Right atrium auricular region (tissue), 2 donors: ENCODE measurements at places on chromosomes 5 and 9. TPM values are rescaled to one million over a fixed set of nuclear protein-coding genes. Genes with fewer than 3 reads are reported as not detected.
A peak's percentile ranks its signal among the peaks of the same experiment; 100 is the strongest.

DNA sequence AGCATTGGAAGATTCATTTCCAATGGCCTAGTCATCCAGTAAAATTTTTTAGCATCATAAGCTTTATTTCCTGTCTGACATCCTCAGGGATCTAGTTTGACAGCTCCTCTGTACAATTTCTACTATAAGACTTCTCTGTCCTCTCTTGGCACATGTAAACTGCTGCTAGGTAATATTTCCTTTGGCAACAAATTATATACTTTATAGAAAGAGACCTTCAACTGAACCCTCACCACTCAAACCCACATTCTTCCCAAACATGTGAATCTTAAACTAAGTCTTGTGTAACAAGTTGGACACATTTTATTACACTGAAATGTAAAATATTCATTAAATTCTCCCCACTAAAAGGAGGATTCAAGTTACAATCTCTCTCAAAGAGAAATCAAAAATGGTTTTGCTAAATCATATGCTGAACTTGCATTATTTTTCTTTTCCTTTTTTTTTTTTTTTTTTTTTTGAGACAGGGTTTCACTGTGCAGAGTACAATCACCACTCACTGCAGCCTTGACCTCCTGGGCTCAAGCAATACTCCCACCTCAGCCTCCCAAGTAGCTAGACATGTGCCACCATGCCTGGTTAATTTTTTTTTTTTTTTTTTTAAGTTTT lies 36.9 kb downstream of the SCAI start:
- no peaks in the 10 kb centered on the region for H3K27me3 ChIP-seq
- H3K4me3 ChIP-seq: no peak overlapping the region
- no peak overlapping the region for H3K27ac ChIP-seq
- H3K36me3 ChIP-seq: no peaks in the 10 kb centered on the region

UGT3A1 gene
- not detected for total RNA-seq

- no peak overlapping the region for H3K4me3 ChIP-seq
- no peak for DNase-seq
- H3K36me3 ChIP-seq: no peaks in the 10 kb centered on the region
- no peaks in the 10 kb centered on the region for H3K27me3 ChIP-seq
- no peaks in the 10 kb centered on the region for H3K4me1 ChIP-seq
These were observed 247.3 kb upstream of the TAS2R1 start for GRCh38 chr5:9877488-9877887.

NDUFA8 gene
- total RNA-seq: 236 TPM

SPATA31D4 gene
- not detected for total RNA-seq

PLEKHG4B gene
- 0.48 TPM for total RNA-seq

DNA sequence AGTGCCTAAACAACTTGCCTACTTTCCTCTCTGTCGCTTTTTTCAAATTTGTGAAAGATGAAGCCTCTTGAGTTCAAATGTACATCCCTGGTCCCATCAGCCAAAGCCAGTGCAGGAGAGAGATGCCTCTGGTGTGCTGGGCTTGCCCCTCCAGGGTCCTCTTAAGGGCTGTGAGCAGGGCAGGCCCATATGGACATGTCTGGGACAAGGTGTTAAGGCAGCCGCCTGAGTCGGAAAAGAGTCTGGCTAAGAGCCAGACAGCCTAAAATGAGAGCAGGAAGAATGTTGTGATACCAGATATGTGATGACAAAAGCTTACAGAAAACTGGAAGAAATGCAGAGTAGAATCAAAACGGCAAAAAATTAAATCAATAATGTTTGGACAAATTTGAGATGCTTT lies 72.5 kb downstream of the APTX start:
- no peak overlapping the region for H3K4me3 ChIP-seq
- no peaks in the 10 kb centered on the region for H3K27me3 ChIP-seq
- H3K36me3 ChIP-seq: no peaks in the 10 kb centered on the region
- H3K27ac ChIP-seq: no peak overlapping the region
- no peak for DNase-seq

- no peaks in the 10 kb centered on the region for H3K4me1 ChIP-seq
- no peak overlapping the region for H3K27ac ChIP-seq
- no peak overlapping the region for H3K4me3 ChIP-seq
- DNase-seq: no peak
- H3K36me3 ChIP-seq: no peaks in the 10 kb centered on the region
These were observed 69.3 kb downstream of the OLFM1 start for GRCh38 chr9:135156525-135157510.

DNA sequence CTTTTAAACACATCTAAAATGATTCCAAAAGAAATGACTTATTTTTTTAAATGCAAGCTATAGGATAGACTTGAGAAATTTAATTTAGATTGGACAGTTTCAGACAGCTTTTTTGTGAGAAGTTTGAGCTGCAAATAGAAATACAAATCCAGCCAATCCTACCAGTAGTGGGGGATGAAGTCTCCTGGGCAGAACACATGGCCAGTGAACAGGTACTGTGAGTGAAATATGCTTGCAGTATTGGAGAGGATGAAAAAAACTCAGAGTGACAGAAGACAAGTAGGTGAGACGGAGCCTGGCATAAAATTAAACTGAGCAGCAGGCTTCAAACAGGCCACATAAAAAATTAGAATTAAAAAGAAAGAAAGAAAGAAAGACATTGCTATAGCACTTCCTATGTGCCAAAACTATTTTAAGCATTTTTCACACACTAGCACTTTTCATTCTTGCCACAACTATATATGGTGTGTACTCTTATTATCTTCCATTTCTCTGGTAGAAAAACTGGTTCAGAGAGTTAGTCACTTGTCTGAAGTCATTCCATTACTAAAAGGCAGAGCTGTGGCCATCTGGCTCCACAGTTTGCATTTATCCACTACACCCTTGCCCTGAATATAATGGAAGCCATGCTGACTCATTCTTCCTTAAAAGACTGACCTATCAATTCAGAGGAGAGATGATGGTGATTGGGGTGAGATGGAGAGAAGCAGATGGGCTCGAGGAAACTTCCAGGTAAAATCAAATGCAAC lies 310.2 kb upstream of the CTNND2 start:
- no peak overlapping the region for H3K4me3 ChIP-seq
- no peaks in the 10 kb centered on the region for H3K36me3 ChIP-seq
- DNase-seq: no peak
- H3K4me1 ChIP-seq: no peaks in the 10 kb centered on the region

- DNase-seq: no peak
- no peaks in the 10 kb centered on the region for H3K27me3 ChIP-seq
- peaks cover 47% of the 10 kb centered on the region for H3K4me1 ChIP-seq
- no peak overlapping the region for H3K4me3 ChIP-seq
These were observed 14.9 kb downstream of the COL5A1 start for GRCh38 chr9:134656334-134657006.

DNA sequence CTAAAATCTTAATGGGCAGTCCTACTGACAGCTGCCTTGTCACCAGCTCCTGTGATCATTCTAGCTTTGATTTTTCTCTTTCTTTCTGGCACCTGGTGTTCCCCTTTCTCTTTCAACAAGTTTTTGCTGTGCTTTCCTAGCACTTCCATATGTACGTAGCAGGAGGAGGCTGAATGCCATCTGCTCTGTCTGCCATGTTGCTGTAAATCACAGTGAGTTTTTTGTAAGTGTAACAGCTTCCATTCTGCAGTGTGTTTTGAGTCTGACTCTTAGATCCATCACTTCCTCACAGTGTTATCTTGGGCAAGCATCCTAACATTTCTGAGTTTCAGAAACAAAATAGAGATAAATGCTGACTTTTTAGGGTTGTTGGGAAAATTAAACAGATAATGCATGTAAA lies 247.9 kb downstream of the DOCK8 start:
- H3K4me3 ChIP-seq: no peak overlapping the region
- no peaks in the 10 kb centered on the region for H3K36me3 ChIP-seq
- no peak for DNase-seq
- no peaks in the 10 kb centered on the region for H3K4me1 ChIP-seq
- no peak overlapping the region for H3K27ac ChIP-seq

GRCh38 chr9:135473972-135474543 lies 5.5 kb upstream of the PPP1R26 start:
- peaks cover 10% of the 10 kb centered on the region for H3K4me1 ChIP-seq
- H3K27ac ChIP-seq: no peak overlapping the region
- H3K4me3 ChIP-seq: no peak overlapping the region

DNA sequence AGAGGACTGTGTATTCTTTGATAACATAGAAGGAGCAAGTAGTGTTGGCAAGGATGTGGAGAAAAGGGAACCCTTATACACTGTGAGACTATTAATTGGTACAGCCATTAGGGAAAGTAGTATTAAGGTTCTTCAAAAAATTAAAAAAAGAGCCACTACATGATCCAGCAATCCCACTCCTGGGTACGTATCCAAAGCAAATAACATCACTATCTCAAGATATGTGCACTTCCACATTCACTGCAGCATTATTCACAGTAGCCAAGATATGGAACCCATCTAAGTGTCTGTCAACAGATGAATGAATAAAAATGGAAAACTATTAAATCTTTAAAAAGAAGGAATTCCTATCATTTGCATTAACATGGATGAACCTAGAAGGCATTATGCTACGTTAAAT lies 693.2 kb upstream of the RIOK2 start:
- H3K4me3 ChIP-seq: no peak overlapping the region
- DNase-seq: no peak
- no peaks in the 10 kb centered on the region for H3K36me3 ChIP-seq
- no peaks in the 10 kb centered on the region for H3K27me3 ChIP-seq

- H3K4me3 ChIP-seq: no peak overlapping the region
- H3K27ac ChIP-seq: no peak overlapping the region
- no peak for DNase-seq
- H3K4me1 ChIP-seq: peaks cover 13% of the 10 kb centered on the region
- H3K27me3 ChIP-seq: no peaks in the 10 kb centered on the region
- H3K36me3 ChIP-seq: no peaks in the 10 kb centered on the region
These were observed 276.9 kb downstream of the SEMA5A start for GRCh38 chr5:9269014-9269413.

FAM78A gene
- 55.3 TPM for total RNA-seq

IRGM gene
- total RNA-seq: not detected

DNA sequence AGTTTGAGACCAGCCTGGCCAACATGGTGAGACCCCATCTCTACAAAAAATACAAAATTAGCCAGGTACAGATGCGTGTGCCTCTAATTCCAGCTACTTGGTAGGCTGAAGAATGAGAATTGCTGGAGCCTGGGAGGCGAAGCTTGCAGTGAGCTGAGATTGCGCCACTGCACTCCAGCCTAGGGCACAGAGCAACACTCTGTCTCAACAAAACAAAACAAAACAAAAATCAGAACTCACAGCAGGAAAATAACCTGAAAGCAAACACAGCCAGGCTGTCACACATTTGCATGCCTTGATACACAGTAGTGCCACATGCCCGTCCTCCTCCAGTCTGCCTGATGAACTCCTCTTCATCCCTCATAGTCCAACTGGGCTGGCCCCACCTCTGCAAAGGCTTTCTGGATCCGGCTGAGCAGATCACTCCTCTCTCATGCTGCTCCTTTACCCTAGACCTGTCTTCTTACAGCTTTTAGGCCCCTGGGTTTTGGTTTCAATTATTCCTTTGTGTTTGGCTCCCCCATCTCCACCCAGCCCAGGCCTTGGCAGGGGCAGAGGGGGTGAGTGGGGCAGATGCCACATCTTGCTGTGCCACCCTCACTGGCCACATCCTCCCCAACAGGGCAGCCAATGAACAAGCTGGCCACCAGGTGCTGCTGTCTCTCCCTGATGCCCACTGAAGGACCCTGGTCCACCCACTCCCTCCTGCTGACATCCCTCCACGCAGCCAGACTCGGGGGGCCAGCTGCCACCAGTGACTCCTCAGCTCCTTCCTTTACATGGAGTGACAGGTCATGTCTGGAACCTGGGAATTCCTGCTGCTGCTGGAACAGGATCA lies 62.0 kb upstream of the GGTA1 start:
- H3K27ac ChIP-seq: no peak overlapping the region
- H3K36me3 ChIP-seq: no peaks in the 10 kb centered on the region
- no peak for DNase-seq
- no peak overlapping the region for H3K4me3 ChIP-seq
- H3K27me3 ChIP-seq: no peaks in the 10 kb centered on the region
- H3K4me1 ChIP-seq: no peaks in the 10 kb centered on the region

DNA sequence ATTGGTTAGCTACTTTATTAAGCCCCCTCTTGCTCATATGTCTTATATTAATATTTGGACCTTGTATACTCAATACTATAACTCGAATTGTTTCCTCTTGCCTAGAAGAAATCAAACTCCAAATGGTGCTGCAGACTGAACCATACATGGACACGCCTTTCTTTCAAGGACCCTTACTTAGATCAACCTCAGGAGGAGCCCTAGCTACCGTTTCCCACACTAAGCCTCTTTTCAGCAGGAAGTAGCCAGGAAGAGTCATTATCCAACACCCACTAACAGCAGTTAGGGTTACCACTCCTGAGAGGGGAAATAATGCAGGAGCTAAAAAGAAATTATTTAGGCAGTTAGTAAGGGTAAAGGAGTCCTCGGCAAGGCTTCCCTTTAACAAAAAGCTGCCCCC lies 243.8 kb upstream of the PUM3 start:
- no peaks in the 10 kb centered on the region for H3K36me3 ChIP-seq
- no peak for DNase-seq
- no peaks in the 10 kb centered on the region for H3K4me1 ChIP-seq
- no peak overlapping the region for H3K4me3 ChIP-seq

GRCh38 chr9:95093586-95093985 lies 223.9 kb downstream of the FANCC start:
- H3K27me3 ChIP-seq: no peaks in the 10 kb centered on the region
- no peak overlapping the region for H3K4me3 ChIP-seq
- peaks cover 89% of the 10 kb centered on the region for H3K4me1 ChIP-seq
- DNase-seq: no peak

DNA sequence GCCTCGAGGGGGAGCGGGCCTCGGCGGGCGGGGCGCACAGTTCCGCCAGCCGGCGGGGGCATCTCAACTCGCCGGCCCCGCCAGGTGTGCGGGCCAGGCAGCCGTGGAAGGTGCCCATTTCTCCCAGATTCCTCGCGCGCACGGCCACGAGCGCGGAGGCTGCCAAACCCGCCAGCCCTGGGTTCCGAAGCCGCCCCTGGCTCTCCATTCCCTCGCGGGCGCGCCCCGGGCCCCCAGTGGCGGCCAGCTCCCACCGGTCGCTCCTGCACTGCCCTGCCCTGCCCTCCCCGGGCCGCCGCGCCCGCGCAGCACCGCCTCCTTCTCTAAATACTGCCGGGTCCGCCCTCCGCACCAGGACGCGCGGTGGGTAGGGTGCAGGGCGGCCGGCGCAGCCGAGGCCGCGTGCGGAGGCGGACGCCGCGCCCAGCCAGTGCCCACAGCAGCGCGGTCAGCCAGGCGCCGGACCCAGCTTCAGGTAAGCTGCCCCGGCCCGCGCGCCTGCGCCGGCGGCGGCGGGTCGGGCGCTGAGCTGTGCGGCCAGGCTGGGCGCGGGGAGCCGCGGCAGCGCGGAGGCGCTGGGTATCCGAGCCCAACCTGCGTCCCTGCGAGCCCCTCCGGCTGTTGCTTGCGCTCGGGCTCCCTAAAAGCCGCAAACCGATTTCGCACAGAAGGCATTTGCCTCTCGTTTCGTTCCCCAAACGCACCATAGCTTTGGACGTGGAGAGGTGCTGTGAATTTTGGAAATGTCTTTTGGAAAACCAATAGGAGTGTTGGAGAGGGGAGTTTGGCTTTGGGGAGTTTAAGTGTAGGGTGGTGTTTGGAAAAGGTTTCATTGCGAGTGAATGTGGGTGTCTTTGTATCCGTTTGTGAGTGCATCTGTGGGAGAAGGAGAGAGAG lies at the start of gene TMEM171:
Gene TMEM171 (plus strand): TSS at position 354 of the 897 bp plus-strand sequence. CDS start 2,799 bp downstream, outside the sequence.
- no peak within 1 kb of the TSS for H3K27ac ChIP-seq
- peak within 1 kb of the TSS; percentile 48 for H3K4me3 ChIP-seq
- H3K27me3 ChIP-seq: no peaks in the 10 kb centered on the region
